ENCODE measurements at places on chromosomes 6 and 20.

DNA sequence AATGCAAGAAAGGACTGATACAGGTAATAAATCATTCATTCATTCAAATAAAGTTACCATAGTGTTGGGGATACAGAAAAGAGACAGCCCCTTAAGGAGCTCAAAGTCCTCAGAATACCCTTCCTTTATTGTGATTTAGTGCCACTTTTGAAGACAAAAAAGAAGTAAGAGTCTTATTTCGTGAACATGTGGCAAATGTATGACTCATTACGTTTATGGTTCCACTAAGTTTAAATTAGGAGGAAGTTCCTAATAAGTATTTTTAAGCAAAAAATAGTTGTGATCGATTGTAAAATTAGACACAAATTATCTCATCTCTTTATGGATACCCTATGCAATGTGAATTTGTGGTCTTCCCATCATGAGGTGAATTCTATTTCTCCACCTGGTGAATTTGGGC, 38.5 kb upstream of the GCLC start:
- no peak for DNase-seq

- DNase-seq: no peak
These were observed 11.4 kb downstream of the PKIG start for GRCh38 chr20:44593751-44594150.

- no peak for DNase-seq
These were observed 34.7 kb upstream of the LAMA4 start for GRCh38 chr6:112289038-112289566.

DNA sequence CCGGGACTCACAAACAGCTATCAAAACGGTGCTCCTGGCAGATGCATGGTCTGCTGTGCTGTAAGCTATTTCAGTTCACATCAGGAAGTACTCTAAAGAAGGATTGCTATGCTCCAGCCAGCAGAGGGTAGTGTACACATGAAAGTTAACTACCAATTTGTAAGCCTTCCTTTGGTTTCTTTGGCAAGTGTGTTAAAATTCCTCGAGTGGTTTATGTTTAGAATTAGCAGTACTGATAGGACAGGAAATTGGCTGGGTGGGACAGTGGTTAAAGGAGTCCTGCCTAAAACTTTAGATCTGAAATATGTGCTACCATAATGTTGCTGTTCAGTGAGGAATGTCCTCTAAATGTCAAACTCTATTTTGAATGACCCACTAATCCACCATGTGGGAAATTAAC, 47.4 kb downstream of the TRMT11 start:
- no peak for DNase-seq

GRCh38 chr6:158910484-158911440, 89.2 kb downstream of the RSPH3 start:
- no peak for DNase-seq

GRCh38 chr20:922781-923180, 6.6 kb upstream of the ANGPT4 start:
- no peak for DNase-seq

GRCh38 chr6:10411131-10411970, 3.5 kb downstream of the TFAP2A start:
- no peak for DNase-seq

- no peak for DNase-seq
These were observed 323.1 kb downstream of the CENPW start for GRCh38 chr6:126662966-126663365.

GRCh38 chr6:135438907-135439535, 58.5 kb downstream of the AHI1 start:
- no peak for DNase-seq

GRCh38 chr6:85404564-85405174, 45.2 kb upstream of the NT5E start:
- DNase-seq: no peak
